ENCODE measurements at places on chromosomes 13 and 19. TPM values are rescaled to one million over a fixed set of nuclear protein-coding genes. Genes with fewer than 3 reads are reported as not detected.

- H3K4me1 ChIP-seq: no peaks in the 10 kb centered on the region
- no peak overlapping the region for H3K27ac ChIP-seq
- peaks cover 11% of the 10 kb centered on the region for H3K36me3 ChIP-seq
- no peaks in the 10 kb centered on the region for H3K27me3 ChIP-seq
- DNase-seq: no peak
These were observed 66.1 kb upstream of the FRY start for GRCh38 chr13:31965361-31966066.

DNA sequence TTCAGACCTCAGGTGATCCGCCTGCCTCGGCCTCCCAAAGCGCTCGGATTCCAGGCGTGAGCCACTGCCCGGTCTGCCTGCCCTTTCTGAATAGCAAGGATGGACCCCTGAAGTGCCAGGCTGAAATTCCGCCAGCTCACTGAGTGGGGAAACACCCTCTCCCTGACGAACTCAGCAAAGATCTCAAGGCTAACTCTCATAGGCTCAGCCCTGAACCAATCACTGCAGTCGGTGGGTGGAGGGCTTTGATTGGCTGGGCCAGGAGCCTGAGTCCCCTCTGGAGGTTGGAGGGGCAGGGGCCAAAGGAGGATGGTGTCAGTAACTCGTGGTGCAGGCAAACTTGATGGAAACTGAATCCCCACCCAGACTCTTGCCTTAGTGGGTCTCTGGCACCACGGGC lies 11.2 kb upstream of the COMP start:
- no peaks in the 10 kb centered on the region for H3K36me3 ChIP-seq
- peaks cover 18% of the 10 kb centered on the region for H3K27me3 ChIP-seq
- peak overlapping the region; percentile 49 for H3K27ac ChIP-seq
- DNase-seq: peak; percentile 60

GRCh38 chr19:6413291-6413690 lies 11.3 kb downstream of the KHSRP start:
- no peak for DNase-seq
- H3K27me3 ChIP-seq: no peaks in the 10 kb centered on the region
- H3K27ac ChIP-seq: no peak overlapping the region

DNA sequence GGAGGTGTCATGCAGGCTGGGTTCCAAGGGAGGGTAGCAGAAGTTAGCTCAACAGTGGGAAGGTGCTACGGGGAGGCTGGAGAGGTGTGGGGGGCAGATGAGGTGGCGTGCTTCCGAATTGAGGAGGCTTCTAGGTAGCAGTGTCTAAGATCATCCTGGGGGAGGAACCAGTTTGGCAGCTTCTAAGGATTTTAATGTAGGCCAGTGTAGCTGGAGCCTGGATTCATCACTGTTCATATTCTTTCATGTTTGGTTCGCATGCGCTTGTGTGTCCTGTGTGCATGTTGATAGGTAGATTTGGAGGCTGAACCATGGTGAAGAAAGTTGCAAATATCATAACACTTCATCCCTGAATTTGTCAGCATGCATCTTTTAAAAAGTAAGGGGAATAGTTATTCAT lies 86.7 kb downstream of the GPR12 start:
- no peak overlapping the region for H3K4me3 ChIP-seq
- peaks cover 6% of the 10 kb centered on the region for H3K36me3 ChIP-seq

DNA sequence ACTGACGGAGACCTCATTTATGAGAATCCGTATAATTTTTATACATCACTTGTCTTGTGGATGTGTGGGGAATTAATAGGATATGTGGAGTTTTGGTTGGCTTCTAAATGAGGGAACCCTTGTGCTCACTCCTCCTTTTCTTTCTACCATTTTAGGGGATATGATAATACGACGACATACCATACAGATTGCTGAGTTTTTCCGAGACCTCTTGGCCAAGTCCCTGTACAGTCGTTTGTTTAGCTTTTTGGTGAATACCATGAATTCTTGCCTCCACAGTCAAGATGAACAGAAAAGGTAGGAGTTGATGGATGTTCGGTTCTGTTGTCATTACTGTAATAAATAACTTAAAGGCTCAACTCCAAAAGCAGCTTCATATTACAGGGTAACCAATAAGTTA lies 335.2 kb downstream of the MYO16 start:
- H3K4me1 ChIP-seq: peaks cover 4% of the 10 kb centered on the region
- no peak overlapping the region for H3K27ac ChIP-seq
- H3K36me3 ChIP-seq: no peaks in the 10 kb centered on the region
- no peak overlapping the region for H3K4me3 ChIP-seq
- H3K27me3 ChIP-seq: no peaks in the 10 kb centered on the region
- no peak for DNase-seq

GRCh38 chr19:14761607-14762006 lies 16.8 kb downstream of the ADGRE2 start:
- peaks cover 20% of the 10 kb centered on the region for H3K36me3 ChIP-seq
- peaks cover 20% of the 10 kb centered on the region for H3K4me1 ChIP-seq
- no peak overlapping the region for H3K4me3 ChIP-seq
- H3K27ac ChIP-seq: no peak overlapping the region
- peaks cover 3% of the 10 kb centered on the region for H3K27me3 ChIP-seq
- no peak for DNase-seq

DNA sequence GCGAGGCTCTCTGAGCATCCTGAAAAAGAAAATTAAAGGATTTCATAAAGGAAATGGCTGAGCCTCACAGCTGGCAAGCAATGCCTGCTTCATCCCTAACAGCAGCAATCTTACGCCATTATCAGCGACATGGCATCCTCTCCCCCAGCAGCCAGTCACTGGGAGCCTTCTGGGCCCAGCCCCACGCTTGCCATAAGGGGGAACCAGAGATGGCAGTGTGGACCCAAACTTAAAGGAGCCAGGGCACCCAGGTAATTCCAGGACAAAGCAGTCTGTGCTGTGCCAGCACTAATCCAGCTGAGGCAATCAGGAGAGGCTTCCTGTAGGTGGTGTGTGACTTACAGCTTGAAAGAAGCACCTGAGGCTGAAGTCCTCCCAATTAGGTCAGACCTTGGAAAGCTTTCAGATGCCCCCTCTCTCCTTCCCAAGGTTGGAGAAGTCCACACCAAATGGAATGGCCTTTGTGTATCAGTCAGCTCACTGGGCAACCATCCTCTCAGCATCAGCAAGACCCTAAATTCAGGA lies 10.3 kb downstream of the VSTM2B start:
- no peak for DNase-seq
- no peak overlapping the region for H3K4me3 ChIP-seq
- H3K36me3 ChIP-seq: no peaks in the 10 kb centered on the region
- H3K27ac ChIP-seq: no peak overlapping the region

KIR3DL1 gene
- total RNA-seq: not detected

ZNF610 gene
- total RNA-seq: 4.4 TPM

- H3K27ac ChIP-seq: no peak overlapping the region
- H3K4me1 ChIP-seq: peaks cover 39% of the 10 kb centered on the region
- peaks cover 83% of the 10 kb centered on the region for H3K27me3 ChIP-seq
- DNase-seq: peak; percentile 56
- H3K36me3 ChIP-seq: no peaks in the 10 kb centered on the region
- H3K4me3 ChIP-seq: peak overlapping the region; percentile 70
These were observed 39.7 kb downstream of the SOX1 start for GRCh38 chr13:112106478-112107141.

- peak; percentile 47 for DNase-seq
- no peaks in the 10 kb centered on the region for H3K36me3 ChIP-seq
- peaks cover 3% of the 10 kb centered on the region for H3K4me1 ChIP-seq
- H3K27me3 ChIP-seq: peaks cover 15% of the 10 kb centered on the region
These were observed 28.8 kb upstream of the TUBGCP3 start for GRCh38 chr13:112616586-112617362.

DNA sequence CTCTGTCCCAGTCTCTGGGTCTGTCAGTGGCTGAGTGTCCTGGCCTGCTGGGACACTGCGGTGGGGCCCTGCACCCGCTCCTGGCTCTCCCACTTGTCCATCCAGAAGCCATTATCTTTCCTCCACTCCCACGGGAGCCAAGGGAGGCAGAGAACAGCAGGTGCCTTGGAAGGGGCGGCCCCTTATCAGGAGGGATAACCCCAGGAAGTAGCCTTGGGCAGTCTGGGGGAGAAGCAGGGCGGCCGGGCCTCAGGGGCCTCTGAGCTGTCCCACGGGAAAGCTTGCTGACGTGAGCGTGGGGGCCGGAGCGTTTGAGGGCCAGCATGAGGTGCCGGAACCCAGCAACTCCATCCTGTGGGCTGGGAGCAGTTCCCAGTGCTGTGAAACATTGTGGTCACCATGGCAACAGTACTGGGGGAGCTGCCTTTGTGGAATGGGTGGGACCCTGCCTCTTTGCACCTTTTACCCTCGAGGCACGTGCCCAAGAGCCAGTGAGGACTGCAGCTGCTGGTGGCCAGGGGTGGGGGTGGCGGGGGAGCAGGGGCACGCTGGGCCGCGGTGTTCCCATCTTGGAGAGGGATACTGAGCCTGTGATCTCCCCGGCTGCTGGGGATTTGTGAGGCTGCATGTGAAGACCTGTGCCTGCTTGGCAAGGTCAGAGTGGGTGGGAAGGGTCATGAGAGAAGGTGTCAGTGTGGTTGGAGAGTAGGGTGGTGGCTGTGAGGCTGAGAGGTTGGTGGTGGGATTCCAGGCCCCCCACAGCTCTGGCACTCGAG lies 20.9 kb downstream of the KLHL26 start:
- H3K4me3 ChIP-seq: no peak overlapping the region
- H3K36me3 ChIP-seq: no peaks in the 10 kb centered on the region
- peak overlapping the region; percentile 64 for H3K27ac ChIP-seq
- peaks cover 9% of the 10 kb centered on the region for H3K4me1 ChIP-seq
- DNase-seq: no peak

GRCh38 chr13:44812818-44813217 lies 176.5 kb downstream of the NUFIP1 start:
- peaks cover 25% of the 10 kb centered on the region for H3K4me1 ChIP-seq
- no peak overlapping the region for H3K4me3 ChIP-seq
- H3K36me3 ChIP-seq: no peaks in the 10 kb centered on the region
- H3K27ac ChIP-seq: no peak overlapping the region
- H3K27me3 ChIP-seq: no peaks in the 10 kb centered on the region

SULT2B1 gene
- total RNA-seq: 0.96 TPM

ZNF772 gene
- total RNA-seq: 15.0 TPM

DNA sequence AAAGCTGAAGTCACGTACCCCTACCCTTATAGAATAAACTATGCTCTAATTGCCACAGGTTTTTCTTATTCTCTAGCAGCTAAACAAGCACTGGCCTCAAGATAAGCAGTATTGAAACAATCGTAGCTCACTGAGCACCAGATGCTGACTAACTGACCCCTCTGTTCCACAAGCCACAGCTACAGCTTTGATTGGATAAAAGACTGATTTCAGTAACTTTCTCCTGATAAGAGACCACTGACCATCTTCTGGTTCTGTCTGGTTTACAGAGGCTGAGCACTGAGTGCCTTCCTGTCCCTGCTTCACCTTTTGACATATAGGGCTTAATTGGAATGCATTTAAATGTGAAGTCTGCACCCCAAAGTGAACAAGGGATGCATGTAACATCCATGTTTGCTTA lies 8.4 kb upstream of the RAP2A start:
- H3K36me3 ChIP-seq: no peaks in the 10 kb centered on the region
- no peak for DNase-seq
- no peak overlapping the region for H3K4me3 ChIP-seq
- peaks cover 13% of the 10 kb centered on the region for H3K4me1 ChIP-seq
- H3K27ac ChIP-seq: no peak overlapping the region
- no peaks in the 10 kb centered on the region for H3K27me3 ChIP-seq

GRCh38 chr13:48231080-48231479 lies 1.9 kb upstream of the ITM2B start:
- peaks cover 23% of the 10 kb centered on the region for H3K4me1 ChIP-seq
- DNase-seq: no peak
- no peak overlapping the region for H3K4me3 ChIP-seq
- no peak overlapping the region for H3K27ac ChIP-seq
- H3K36me3 ChIP-seq: no peaks in the 10 kb centered on the region

DNA sequence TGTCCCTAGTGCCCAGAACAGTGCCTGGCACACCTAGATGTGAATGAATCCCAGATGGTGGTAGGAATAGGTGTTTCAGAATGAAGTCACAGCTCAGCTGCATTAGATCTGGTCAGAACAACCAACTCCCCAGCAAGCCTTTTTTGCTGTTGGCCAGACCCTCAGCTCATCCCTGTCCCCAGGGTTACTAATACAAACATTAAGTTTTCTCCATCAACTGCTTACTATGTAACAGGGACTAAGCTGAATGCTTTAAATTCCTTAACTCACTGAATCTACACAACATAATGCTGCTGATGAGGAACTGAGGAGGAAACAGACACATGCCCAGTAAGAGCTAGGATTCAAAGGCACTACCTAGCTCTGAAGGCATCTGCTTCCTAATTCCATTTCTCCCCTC lies 18.8 kb downstream of the SMG9 start:
- peaks cover 61% of the 10 kb centered on the region for H3K36me3 ChIP-seq
- DNase-seq: no peak
- no peak overlapping the region for H3K27ac ChIP-seq
- H3K27me3 ChIP-seq: no peaks in the 10 kb centered on the region
